KG1 (cell line): ENCODE measurements at places on chromosomes 16 and 17.

DNA sequence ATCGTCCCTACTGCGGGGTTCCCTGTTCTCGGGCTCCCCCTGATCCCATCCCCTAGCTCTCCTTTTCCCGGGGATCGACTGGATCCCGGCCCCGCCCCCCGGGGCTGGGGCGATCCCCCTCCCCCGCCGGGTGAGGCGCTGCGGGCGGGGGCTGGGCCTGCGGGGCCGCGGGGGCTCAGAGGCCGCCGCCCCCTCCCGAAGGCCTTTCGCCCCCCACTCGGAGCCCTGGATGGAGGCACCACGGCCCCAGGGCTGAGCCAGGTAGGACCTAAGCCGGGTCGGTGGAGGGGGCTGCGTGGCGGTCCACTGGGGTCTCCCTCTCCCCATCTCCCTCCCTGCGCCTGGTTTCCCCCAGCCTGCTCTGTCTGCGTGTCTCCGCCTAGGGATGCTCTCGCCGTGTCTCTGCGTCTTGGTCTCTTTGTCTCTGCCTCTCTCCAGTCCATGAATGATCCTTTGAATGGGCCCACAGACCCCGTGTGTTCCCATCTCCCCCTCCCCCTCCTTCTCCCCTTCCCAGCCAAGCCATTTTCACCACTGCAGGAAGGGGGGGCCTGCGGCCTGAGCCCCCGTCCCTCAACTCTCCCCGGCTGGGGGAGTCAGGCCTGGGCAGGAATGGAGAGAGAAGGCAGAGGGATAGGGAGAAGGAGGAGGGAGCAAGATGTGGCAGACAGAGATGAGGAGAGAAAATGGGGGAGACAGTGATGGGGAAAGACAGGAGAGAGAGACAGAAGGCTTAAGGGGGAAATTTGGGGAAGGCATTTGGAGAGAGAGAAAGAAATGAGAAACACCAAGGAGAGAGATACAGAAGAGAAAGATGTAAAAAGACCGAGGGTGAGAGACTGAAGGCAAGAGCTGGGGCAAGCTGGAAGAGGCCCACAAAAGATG is 1.7 kb upstream of the TMEM256 start:
- no peak for DNase-seq

GRCh38 chr16:7820816-7821215 is 488.2 kb downstream of the RBFOX1 start:
- DNase-seq = no peak

DNA sequence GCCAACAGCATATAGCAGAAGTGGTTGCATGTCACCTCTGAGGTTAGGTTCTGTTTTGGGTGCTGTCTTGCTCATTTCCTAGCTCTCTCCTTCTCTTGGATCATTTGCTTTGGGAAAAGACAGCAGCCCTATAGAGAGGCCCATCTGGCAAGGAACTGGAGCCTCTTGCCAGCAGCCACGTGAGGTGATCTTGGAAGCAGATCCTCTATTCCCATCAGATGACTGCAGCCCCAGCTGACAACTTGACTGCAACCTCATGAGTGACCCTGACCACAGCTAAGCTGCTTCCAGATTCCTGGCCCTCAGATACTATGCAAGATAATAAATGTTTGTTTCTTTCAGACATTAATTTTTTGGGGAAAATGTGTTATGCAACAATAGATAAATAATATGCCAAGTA is 213.3 kb upstream of the HS3ST4 start:
- no peak for DNase-seq

DNA sequence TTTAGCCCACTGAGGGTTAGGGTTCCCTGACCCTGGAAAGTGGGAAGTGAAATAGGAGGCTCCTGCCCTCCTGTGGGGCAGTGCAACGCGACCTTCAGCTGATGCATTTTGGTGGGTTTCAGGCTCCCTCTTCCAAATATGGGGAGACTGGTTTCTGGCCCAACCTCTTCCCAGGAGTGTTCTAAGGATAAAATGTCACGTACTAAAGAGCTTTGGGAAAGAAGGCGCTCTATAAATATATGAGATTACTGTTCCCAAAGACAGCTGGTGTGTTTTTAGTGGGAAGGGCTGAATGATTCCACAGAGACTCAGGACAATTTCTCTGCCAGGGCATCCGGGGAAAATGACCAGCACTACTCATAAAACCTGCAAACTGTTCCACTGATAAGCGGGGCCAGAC is 9.8 kb downstream of the SLC35B1 start:
- no peak for DNase-seq

DNA sequence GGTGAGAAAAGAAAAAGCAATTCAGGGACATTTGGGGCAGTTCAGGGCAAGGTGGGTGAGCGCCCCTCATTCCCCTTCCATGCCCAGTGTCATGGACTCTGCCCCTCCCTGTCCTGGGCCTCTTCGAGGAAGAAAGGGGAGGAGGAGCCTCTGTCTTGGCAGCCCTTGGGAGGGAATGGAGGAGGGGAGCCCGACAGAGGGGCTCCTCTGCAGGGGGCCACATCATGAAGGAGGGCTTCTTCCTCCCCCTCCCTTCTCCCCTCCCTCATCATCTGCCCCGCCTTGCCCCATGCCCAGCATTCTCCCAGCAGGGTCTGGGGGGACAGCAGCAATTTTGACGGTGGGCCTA is 33.2 kb upstream of the TAC4 start:
- no peak for DNase-seq

DNA sequence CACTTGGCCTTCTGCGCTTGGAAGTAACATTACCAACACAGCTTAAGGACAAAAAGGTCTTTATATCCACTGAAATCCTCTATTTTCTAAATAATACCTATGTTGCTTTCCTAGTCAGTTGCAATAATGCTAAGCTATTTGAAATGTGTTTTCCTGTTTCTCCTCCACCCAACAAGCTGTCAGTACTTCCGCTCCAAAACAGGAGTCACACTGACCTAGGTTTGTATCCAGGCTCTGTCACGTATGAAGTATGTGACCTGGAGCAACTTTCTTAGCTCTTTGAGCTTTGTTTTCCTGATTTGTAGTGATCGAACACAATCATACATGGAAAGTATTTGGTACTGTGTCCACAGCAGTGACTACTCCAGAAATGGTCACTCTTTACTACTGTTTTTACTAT is 24.3 kb upstream of the MYLK3 start:
- no peak for DNase-seq

DNA sequence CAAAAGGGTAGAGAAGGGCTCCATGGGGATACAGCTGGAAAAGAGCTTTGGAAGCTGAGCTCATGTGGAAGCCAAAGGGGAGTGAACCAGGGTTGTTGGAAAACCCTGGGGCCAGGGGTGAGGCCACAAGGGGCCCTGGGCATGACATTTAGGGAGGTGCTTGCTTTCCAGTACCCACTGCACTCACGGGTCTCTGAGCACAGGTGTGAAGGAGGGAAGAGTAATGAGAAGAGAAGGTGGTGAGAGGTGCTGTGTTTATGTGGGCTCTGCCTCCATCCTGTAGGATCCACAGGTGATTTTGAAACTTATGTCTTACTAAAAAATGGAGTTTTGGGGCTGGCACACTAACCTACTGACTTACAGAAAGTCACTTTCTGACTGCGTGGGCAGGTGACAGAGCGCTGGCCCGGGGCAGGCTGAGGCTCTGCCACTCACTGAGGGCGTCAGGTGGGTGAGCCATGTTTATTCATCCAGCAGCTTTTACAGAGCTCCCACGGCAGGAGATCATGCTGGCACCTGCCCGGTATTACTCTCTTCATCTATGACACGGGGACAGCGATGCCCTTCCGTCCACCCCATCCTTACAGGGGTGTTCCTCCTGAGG is 18.9 kb downstream of the KSR1 start:
- no peak for DNase-seq

- no peak for DNase-seq
Observed at GRCh38 chr16:51549836-51550235, 398.8 kb upstream of the SALL1 start.

GRCh38 chr17:42924891-42925290 is 24.3 kb downstream of the G6PC1 start:
- peak; percentile 27 for DNase-seq

- no peak for DNase-seq
Observed at GRCh38 chr17:14553847-14554246, 253.0 kb downstream of the HS3ST3B1 start.

GRCh38 chr17:77602062-77602746 is 356.3 kb upstream of the TNRC6C start:
- DNase-seq = no peak

DNA sequence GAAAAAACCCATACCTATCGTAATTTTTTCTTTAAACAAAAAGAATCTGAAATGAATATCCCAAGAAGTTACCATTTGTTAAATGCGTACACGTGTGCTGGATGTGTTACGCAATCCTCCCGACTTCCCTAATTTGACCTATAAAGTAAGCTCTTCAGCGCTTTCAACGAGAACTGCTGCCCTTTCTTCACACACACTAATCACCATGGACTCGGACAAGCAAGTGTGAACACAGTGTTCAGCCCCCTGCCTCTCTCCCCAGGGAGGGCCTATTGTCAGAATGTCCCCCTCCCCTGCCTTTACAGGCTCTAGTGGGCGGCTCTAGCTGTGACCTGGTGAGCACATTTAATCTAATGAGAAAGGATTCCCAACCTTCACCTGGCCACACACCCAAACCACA is 216.1 kb downstream of the CEP112 start:
- no peak for DNase-seq

GRCh38 chr17:15247891-15248529 is 17.1 kb downstream of the PMP22 start:
- no peak for DNase-seq

GRCh38 chr17:31136319-31136718 is 41.5 kb downstream of the NF1 start:
- no peak for DNase-seq

DNA sequence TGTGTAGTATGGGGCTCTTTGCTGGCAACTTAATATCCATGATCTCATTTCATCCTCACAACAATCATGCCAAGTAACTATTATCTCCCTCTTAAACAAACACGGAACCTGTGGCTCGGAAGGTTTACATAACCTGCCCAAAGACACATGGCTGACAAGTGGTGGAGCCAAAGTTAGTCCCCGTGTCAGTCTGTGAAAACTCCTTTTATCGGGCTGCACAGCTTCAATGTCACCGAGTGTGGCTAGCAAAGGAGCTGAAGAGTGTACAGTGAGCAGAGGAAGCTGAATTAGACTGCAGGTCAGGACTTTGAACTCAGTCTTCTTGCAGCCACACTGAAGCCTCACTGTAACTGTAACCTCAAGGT is 80.3 kb downstream of the PARN start:
- no peak for DNase-seq

GRCh38 chr16:82660966-82661365 is 34.2 kb downstream of the CDH13 start:
- no peak for DNase-seq

DNA sequence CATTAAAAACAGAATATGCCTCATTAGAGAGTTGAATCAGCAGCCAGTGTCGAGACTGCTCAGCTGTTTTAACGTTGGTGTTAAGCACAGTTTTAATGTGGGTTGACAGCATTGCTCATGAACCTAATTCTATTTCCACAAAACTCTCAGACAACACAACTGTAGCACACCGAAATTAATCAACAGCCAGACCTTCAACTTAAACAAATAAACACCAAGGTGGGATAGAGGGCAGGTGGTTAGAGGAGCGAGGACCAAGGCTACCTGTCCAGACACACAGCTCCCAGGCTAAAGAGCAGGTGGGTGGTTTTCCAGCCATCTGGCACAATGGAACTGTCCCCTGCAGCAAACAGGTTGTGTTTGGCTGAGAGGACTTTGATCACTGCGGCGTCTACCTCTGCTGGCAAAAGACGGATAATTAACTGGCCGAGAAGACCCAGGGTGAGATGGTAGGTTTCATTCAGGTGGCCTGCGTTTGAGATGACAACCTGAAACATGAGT is 69.6 kb upstream of the ATP2A3 start:
- DNase-seq = no peak

- DNase-seq = no peak
Observed at GRCh38 chr16:78179666-78180065, 80.2 kb downstream of the WWOX start.

DNA sequence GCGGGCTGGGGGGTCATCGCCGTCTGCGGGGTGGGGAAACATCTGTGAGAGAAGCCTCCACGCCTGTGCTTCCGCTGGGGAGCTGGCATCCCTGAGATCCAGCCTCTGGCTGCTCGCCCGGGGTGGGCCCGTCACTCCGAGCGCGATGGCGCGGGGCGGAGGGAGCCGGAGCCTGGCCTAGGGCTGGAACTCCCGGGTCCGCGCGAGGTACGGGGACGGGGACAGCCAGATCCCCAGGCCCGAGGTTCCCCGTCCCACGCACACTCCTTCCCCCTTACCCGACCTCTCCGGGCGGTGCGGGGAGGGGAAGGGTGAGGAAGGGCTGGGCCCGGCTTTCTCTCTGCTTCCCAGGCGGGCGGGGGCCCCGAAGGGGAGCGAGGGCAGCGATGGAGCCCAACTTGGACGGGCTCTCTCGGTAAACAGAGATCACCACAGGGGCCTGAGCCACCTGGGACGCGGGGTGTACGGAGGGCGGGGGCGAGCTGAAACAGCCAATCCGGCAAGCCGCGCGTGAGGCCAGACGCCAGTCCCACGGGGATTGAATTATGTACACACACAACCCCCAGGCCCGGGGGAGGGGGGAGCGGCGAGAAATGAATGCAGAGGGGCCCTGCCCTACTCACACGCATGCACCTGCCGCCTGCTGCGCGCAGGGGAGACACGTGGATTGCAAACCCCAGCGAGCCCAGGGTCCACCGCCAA is at the start of gene SLC16A11:
Gene SLC16A11, minus strand, starts transcription at position 596 of the 702 bp plus-strand sequence. Its CDS starts 579 bp downstream, at position 17.
- DNase-seq = no peak

DNA sequence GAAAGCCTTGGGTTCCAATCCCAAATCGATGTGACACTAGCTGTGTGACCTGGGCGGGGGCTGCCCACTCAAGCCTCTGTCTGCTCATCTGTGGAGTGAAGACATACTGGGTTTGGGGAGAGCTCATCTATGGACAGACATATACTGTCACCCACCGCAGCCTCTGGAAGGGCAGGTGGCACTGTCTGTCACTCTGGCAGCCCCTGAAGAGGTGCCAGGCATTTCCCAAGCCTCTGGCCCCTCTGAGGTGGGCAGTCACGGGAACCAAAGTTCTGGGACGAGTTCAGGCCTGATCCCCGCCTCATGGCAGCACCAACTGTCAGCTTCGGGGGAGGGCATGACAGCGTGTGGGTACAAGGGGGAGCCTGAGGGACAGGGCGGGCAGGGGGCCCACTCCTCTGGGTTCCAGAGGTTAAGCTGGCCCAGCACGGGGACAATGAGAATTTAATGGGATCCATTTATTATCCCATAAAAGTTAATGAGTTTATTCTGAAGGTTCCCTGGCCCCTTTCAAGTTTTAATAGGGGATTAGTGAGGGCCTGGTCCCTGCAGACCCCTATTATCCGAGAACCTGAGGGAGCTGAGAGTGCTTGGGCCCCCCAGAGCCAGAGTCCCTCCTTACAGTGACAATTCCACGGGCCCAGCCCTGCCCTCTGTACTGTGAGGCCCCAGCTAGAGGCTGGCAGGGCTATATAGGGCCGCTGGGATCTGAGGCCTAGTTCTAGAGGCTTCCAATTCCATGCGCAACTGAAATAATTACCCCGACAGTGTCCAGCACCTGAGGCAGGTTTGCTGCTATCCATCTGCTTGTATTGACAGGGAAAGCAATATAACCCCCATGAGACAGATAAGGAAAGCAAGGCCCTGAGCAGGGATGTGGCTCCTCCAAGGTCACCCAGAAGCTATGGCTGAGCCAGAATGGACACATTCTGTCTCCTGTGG is 18.8 kb downstream of the SEZ6 start:
- no peak for DNase-seq
